ENCODE measurements at places on chromosomes 1 and 21. TPM values are rescaled to one million over a fixed set of nuclear protein-coding genes. Genes with fewer than 3 reads are reported as not detected.

DNA sequence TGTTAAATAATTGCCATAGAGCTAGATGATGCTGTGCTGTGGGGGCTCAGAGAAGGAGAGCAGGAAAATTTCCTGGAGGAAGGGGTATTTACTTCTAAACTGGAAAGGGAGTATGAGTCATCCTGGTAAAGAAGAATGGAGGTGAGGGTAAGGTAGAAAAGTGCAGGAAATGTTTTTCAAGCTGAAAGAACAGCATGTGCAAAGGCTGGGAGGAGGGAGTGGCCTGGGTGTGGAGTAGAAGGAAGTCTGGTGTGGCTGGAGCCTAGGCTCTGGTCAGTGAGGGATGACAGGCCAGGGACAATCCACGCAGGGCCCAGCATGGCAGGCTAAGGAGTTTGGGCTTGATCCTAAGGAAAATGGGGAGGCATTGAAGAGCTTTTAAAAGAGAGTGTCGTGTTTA, 45.9 kb downstream of the MATN1 start:
- DNase-seq, result no peak
- no peak overlapping the region for H3K4me3 ChIP-seq
- no peaks in the 10 kb centered on the region for H3K36me3 ChIP-seq
- H3K27ac ChIP-seq, result no peak overlapping the region
- no peaks in the 10 kb centered on the region for H3K4me1 ChIP-seq
- H3K27me3 ChIP-seq, result no peaks in the 10 kb centered on the region

Gene TCHHL1
- total RNA-seq, result not detected

DNA sequence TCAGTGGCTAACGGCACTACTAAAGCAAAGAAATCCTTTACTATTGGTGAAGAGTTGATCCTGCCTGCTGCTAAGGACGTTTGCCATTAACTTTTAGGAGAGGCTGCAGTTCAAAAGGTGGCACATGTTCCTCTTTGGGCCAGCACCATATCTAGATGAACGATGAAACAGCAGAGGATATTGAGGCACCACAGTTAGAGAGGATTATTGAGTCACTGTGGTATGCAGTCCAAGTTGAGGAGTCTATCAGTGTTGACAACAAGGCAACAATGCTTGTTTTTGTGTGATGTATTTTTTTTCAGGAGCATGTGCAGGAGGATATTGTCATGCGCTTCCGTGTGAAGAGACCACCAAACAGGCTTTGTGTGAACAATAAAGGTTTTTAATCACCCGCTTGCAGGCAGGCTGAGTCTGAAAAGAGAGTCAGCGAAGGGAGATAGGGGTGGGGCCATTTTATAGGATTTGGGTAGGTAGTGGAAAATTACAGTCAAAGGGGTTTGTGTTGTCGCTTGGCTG, 80.9 kb downstream of the UCHL5 start:
- DNase-seq, result no peak
- no peak overlapping the region for H3K4me3 ChIP-seq
- peaks cover 16% of the 10 kb centered on the region for H3K36me3 ChIP-seq
- no peaks in the 10 kb centered on the region for H3K4me1 ChIP-seq
- no peak overlapping the region for H3K27ac ChIP-seq
- peaks cover 6% of the 10 kb centered on the region for H3K27me3 ChIP-seq

GRCh38 chr1:58333511-58333910, 213.0 kb downstream of the OMA1 start:
- DNase-seq, result no peak
- H3K27me3 ChIP-seq, result no peaks in the 10 kb centered on the region
- no peak overlapping the region for H3K27ac ChIP-seq
- H3K4me3 ChIP-seq, result no peak overlapping the region

GRCh38 chr1:174839211-174839610, 160.5 kb upstream of the CACYBP start:
- no peak overlapping the region for H3K4me3 ChIP-seq
- H3K27me3 ChIP-seq, result no peaks in the 10 kb centered on the region
- no peak for DNase-seq
- H3K4me1 ChIP-seq, result no peaks in the 10 kb centered on the region

GRCh38 chr1:177236962-177237361, 66.2 kb downstream of the BRINP2 start:
- peaks cover 4% of the 10 kb centered on the region for H3K4me1 ChIP-seq
- DNase-seq, result no peak
- H3K4me3 ChIP-seq, result no peak overlapping the region
- H3K27ac ChIP-seq, result no peak overlapping the region
- no peaks in the 10 kb centered on the region for H3K36me3 ChIP-seq
- H3K27me3 ChIP-seq, result peaks cover 1% of the 10 kb centered on the region

Gene PRAMEF27
- total RNA-seq, result not detected

DNA sequence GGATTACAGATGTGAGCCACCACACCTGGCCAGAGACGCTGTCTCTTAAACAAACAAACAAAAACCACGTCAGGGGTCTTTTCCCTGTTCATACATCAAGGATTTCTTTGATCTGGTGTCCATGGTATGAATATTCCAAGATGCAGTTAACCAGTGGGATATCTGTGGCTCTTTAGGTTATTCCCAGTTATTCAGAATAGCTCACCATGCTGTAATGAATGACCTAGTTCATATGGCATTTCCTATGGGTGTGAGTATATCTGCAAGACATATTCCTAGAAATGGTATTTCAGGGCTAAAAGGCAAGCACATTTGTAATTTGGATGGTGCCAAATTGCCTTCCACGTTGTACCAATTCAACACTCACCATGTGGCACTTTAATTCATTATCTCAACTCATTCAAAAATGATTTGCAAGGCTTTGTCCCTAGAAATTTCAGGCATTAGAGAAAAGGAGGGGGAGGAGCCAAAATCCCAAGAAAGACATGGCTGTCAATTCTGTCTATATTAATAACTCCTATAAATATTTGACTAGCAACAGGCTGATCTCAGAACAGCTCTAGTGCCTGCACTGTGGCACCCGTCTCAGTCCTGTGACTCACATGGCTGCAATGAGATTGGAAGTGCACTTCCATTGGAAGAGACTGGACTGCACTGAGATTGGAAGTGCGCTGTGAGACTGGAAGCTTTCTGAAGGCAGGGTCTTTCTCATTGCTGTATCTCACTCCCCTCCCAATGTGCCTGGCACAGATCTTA, 6.0 kb upstream of the STMN1 start:
- no peak overlapping the region for H3K27ac ChIP-seq
- DNase-seq, result no peak
- H3K27me3 ChIP-seq, result peaks cover 3% of the 10 kb centered on the region
- H3K36me3 ChIP-seq, result no peaks in the 10 kb centered on the region
- no peak overlapping the region for H3K4me3 ChIP-seq

- no peak overlapping the region for H3K4me3 ChIP-seq
- no peak for DNase-seq
- H3K4me1 ChIP-seq, result peaks cover 27% of the 10 kb centered on the region
- no peaks in the 10 kb centered on the region for H3K36me3 ChIP-seq
- H3K27me3 ChIP-seq, result no peaks in the 10 kb centered on the region
These were observed 73.7 kb downstream of the LAMC1 start for GRCh38 chr1:183096894-183097293.

Gene GNG12
- total RNA-seq, result 26.2 TPM
